ENCODE measurements at places on chromosomes 6 and 20. TPM values are rescaled to one million over a fixed set of nuclear protein-coding genes. Genes with fewer than 3 reads are reported as not detected.

SIRPB2 gene
- polyA plus RNA-seq = 1.7 TPM

SLC22A3 gene
- 11.2 TPM for polyA plus RNA-seq

RSPH9 gene
- polyA plus RNA-seq = 0.78 TPM

VAPB gene
- 44.6 TPM for polyA plus RNA-seq

CRISP2 gene
- polyA plus RNA-seq = not detected

EYS gene
- 0.71 TPM for polyA plus RNA-seq

C6orf58 gene
- polyA plus RNA-seq = 1.5 TPM

PSMA7 gene
- polyA plus RNA-seq = 169 TPM

HLA-DPB1 gene
- polyA plus RNA-seq = 11.5 TPM

IRF4 gene
- 0.27 TPM for polyA plus RNA-seq

ABRACL gene
- polyA plus RNA-seq = 15.7 TPM

C6orf163 gene
- polyA plus RNA-seq = 1.2 TPM

TNF gene
- not detected for polyA plus RNA-seq

PRDM13 gene
- not detected for polyA plus RNA-seq

DEFB124 gene
- polyA plus RNA-seq = not detected

ENPP3 gene
- 0.34 TPM for polyA plus RNA-seq

TFAP2C gene
- 0.08 TPM for polyA plus RNA-seq

TSPO2 gene
- polyA plus RNA-seq = 0.93 TPM

All from muscle of leg (tissue), 16 donors.